NCI-H1694 treated with DMSO at 0.1 percent for 48 hours (cell line): ENCODE measurements at places on chromosomes 7 and 10.

- no peak for DNase-seq
Observed at GRCh38 chr7:77460057-77460486, 43.9 kb upstream of the GSAP start.

DNA sequence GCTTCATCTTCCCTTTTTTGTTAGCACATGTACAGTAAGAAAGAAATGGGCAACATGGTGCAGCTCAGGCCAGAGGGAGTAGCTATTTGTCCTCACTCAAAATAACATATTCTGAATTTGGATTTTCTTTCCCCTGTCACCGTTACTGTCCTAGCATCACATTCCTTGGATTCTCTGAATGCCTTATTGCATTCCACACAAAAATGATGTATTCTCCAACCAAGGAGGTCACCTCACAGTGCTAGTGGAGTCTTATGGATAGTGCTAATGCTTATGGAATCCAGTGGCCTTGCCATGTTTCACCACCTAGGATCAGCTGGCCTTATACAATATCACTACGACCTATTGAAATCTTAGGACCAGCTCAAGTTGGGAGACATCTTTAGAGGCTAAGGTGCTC lies 7.2 kb downstream of the PRSS58 start:
- no peak for DNase-seq

DNA sequence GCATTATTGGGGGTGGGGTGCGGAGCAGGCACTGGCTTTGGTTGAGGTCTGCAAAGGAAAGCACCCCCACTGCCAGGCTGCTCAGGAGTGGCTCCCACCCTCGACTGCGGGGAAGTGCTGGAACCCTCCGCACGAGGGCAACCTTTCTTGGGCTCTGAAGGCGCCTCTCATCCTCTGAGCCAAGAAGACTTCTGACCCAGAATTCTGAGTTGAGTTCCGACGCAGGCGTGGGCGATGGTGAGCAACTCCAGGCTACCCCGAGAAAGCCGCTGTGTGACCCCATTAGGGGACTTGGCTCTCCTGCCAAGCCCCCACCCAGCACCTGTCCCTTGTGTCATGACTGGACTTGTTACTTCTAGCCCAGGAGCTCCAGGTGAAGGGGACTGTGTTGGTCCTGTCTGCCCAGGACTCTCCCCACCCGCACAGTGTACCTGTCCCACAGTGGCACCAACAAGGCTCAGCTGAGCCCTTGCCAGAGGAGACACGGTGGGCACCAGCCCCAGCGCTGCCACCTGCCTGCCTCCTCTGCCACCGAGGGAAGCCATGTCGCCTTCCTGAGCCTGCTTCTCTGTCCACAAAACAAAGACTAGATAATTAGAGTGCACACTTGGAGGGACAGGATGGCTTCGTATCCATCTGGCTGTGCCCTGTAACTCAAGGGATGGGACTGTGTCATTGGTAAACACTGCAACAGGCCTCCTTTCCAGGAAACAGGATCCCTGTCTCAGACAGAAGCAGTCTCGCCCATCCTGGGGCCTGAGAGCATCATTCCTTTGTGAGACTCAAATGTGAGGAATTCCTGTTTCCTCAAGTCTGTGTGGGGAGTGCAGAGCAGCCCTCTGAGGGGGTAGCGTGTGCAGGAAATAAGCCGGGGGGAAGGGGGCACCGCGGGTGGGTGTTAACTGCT lies 128.8 kb downstream of the LHPP start:
- DNase-seq = no peak

DNA sequence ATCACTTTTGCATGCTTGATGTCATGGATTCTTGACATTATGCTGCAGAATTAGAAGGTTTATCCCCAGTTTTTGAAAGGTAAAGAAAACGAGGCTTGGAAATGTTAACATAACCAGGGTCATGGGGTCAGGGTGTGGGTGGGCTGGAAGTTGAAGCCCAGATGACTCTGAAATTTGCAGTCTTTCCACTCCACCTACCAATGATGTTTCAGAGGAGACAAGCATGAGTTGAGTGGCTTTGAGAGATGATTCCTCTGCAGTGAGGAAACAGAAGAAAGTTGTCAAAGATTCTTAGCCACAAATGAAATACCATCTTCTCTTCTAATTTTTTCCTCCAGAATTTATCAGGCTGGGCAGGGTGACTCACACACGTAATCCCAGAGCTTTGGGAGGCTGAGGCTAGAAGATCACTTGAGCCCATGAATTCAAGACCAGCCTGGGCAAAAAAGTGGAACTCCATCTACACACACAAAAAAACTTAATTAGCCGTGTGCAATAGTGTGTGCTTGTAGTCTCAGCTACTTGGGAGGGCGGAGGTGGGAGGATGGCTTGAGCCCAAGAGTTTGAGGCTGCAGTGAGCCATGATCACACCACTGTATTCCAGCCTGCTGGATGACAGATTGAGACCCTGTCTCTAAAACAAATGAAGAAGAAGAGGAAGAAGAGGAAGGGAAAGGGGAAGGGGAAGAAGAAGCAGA lies 239.1 kb upstream of the AUTS2 start:
- no peak for DNase-seq

GRCh38 chr10:11625019-11625735 lies 13.7 kb upstream of the USP6NL start:
- no peak for DNase-seq

- no peak for DNase-seq
Observed at GRCh38 chr7:1232623-1233332, at the start of gene UNCX. Gene UNCX, plus strand, starts transcription at chr7:1232872. Its CDS starts 146 bp downstream, at chr7:1233018.

GRCh38 chr7:106484562-106484961 lies 176.4 kb downstream of the CCDC71L start:
- no peak for DNase-seq

DNA sequence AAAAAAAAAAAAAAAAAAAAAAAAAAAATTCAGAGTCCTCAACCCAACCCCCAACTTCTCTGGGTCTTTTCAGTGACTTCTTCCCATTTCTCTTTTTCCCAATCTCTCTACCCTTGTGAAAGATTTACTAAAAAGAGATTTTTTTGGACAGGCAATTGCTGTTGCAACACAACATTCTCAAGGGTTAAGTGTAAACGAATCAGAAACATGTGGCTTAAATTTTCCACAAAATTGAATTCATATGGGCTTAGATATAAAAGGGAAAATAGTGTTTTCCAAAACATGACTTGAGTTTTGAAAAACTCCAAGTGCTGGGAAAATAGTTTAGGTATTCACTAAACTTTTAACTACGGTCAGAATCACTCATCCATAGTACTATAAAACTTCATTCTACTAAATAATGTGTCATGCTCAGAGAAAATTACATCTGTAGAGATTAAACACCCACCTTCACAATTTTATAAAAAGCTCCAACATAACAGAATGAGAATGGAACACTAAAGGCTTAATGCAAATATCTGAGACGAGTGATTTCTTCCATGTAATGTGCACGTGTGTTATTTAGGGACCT lies 643.1 kb downstream of the PARD3 start:
- DNase-seq = no peak

DNA sequence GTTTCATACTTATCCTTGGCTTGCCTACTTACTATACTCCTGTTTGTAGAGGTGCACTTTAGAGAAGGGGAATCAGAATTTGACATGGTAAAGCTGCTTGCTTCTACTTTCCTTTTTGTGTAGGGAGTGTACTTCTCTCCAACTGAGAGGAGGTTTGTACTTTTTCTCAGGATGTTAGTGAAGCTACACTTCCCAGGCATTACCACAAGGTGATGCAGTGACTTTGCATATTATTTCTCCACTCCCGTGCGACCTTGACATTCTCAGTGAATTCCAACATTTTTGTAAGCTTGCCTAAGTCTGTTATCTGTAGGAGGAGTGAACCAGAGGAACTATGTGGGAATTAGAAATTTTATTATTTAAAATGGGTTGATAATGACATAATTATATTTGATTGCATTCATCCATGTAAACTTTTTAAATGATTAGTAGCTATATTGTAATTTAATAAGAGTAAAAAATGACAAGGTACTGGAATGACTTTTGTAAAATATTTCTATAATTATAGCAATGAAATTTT lies 5.2 kb downstream of the TAX1BP1 start:
- DNase-seq = peak; percentile 36

- no peak for DNase-seq
Observed at GRCh38 chr10:132414402-132415016, 17.5 kb downstream of the PWWP2B start.

- DNase-seq = no peak
Observed at GRCh38 chr7:2273866-2274265, 31.8 kb downstream of the NUDT1 start.

- no peak for DNase-seq
Observed at GRCh38 chr7:90067171-90067570, 87.1 kb upstream of the STEAP1 start.

DNA sequence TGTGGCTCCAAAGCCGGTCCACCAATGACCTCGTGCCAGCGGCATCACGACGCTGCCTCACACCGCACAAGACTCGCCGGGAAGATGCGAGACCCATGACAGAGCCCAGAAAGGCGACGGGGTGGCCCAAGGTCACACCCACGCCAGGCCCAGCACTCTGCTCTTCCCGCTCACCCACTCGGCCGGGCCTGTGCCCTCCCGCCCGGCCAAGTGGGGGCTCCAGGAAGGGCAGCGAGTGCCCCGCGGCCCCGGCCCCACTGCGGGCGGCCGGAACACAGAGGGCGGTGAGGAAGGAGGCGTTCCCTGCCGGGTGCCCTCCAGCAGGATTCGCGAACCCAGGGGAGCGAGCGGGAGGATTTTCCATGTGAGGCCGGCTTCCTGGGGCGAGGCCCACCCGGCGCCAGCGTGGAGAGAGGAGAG lies 56.3 kb downstream of the PDGFA start:
- no peak for DNase-seq

GRCh38 chr7:49091089-49091488 lies 166.7 kb downstream of the CDC14C start:
- DNase-seq = no peak

DNA sequence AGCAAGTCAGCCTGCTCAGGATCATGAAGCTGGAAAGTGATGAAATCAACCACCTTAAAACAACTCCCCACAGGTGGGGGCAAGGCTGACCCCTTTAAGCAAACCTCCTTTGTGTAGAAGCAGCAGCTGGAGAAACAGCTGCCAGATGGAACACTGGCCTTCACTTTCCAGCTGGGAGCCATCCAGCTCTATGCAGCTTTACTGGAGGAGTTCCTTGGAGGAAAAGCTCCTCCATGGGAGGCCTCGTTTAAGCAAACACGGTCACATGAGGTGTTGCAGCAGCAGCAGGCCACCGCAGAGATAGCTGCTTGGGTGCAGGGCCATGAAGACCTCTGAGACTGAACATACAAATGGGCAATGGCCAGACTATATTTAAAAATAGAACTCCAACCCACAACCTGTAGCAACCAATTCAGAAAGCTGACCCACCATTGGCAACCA lies 13.0 kb upstream of the DLG5 start:
- no peak for DNase-seq

GRCh38 chr10:99976886-99977665 lies 32.7 kb downstream of the DNMBP start:
- no peak for DNase-seq

GRCh38 chr10:111261081-111261615 lies 184.3 kb downstream of the ADRA2A start:
- DNase-seq = no peak

- DNase-seq = no peak
Observed at GRCh38 chr7:88759230-88760135, at the start of gene ZNF804B. Gene ZNF804B, plus strand, starts transcription at chr7:88759700. Its CDS starts 277 bp downstream, at chr7:88759977.

- no peak for DNase-seq
Observed at GRCh38 chr10:91907914-91908336, 1.4 kb downstream of the FGFBP3 start.

DNA sequence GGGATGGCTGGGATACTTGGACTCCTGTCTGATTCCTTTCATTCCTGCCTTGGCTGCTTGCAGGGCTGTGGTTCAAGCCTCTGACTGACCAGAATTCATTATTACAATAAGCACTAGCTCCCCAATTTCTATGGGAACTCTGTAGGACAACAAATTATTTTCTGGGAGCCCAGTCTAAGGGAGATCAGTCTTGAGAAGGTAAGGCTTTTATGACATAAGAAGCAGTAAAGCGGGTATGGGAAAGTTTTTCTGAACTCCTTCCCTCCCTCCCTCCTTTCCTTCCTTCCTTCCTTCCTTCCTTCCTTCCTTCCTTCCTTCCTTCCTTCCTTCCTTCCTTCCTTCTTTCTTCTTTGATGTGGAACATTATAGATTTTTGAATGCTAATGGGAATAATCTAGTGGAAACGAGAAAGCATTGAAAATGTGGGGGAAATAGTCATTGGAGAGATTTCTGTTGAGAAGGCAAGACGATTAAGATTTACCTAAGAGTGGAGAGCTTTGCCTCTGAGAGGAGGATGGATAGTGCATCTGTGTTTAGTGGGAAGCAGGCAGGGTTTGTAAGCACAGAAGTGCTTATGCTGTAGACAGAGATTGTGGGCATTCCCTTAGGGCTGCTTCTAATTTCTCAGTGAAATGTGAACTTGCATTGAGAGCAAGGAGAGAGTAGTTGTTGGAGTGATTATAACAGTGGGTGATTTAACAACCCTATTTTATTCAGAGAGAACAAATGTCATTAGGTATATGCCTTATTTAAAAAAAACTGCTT lies 201.5 kb downstream of the DNAJB9 start:
- DNase-seq = no peak

- DNase-seq = no peak
Observed at GRCh38 chr7:5635461-5636445, 145.7 kb downstream of the RNF216 start.

DNA sequence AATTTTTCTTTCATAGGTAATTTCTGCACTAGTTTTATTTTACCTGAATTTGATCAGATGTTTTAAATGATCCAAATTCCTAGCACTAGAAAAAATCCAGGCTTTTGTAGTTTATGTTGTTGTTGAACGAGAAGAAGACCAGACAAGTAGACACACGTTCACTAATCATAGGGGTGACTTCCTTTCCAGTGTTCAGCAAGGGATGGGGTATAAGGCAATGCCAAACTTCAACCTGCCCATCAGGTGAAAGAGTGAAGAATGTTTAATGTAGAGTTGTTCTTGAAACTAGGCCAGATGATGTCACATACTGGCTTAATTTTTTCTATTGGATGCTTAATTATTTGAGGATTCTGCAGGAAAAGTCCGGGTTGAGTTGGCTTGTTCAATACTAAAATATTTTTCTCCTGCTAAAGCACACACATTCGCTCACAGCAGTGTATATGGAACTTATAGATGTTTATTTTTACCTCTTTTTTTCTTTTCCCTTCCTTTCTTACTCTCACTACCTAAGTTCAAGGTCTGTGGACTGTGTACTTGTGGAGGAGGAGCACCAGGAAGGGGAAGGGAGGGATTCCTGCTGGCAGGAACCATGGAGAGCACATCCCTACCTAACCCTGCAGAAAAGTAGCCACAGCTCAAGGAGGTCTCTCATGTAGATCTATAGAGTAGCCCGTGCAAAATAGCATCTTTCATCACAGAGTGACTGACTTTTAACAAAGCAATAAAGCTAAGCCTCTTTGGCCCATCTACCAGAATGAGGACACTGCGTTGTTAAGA lies 23.1 kb upstream of the AKR1E2 start:
- no peak for DNase-seq

DNA sequence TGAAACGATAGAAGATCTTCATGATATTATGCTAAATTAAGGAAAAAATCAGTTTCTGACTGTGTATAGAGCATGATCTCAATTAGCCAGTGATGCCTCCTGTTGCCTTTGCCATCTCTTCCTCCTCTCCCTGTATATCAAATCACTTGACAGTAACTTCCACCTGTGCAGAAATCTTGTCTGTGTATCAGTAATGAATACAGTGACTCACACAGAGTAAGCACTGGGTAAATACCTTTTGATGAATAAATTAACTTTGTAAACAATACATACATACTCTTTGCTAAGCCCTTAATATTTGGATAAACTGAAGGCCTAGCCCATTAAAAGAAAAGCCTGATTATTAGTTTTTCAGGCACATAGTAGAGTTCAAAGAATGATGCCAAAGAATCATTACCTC lies 610.6 kb upstream of the NRP1 start:
- no peak for DNase-seq
